ENCODE measurements at places on chromosomes 3 and 15.
A peak's percentile ranks its signal among the peaks of the same experiment; 100 is the strongest.

GRCh38 chr3:53941950-53942349, 50.3 kb upstream of the SELENOK start:
- no peak for DNase-seq

DNA sequence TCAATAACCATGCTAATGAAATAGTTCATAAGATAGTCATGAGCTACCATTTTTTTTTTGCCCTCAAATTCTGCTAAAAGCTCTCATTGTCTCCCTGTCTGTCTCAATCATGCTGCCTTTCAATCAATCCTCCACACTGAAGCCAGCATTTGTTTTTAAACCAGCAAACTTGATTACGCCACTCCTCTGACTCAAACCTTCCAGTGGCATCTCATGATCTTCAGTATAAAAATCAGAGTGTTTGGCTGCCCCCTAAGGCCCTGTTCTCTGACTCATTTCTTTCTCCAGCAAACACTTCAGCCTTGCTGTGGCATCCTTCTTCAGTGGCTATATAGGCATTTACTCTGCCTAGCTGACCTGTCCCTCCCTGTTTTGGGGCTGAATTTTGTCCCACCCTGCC, 36.0 kb upstream of the EOMES start:
- DNase-seq = no peak

DNA sequence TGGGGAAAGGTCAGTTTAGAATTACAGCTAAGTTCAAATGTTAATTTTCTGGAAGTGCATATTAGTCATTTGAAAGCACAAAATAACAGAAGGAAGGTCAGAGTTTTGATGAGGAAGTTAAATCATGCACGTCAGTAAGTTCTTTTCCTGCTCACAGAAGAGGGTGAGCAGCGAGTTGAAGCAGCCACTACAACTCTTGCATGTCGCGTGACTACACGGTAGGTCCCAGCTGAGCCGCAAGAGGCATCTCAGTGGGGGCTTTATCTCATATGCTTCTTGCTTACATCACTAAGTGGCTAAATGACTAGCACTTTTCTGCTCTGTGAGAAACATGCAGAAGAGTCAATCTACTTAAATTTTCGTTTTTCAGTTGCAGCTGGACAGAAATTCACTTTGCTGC, 21.3 kb upstream of the SEC62 start:
- DNase-seq = peak; percentile 90

- peak; percentile 95 for DNase-seq
These were observed 2.5 kb upstream of the RFX7 start for GRCh38 chr15:56245871-56246814.

- DNase-seq = no peak
These were observed 30.2 kb downstream of the PTPN23 start for GRCh38 chr3:47410801-47411646.

DNA sequence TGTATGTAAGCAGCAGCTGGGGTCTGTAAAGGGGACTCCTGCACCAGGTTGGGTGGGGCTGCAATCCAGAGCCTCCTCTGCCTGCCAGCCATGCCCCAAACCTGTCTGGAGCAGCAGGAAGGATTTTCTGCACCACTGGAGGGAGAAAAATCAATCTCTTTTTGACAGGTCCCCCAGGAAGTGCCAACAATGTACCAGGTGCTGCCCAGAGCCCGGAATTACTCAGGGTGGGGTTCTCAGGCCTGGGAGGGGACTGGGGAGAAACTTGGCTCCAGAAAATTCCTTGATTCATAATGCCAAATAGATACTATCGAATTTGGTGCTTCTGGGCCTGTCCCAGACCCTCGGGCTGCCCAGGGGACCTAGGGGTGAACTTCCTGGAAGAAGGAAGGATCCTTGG, 52.6 kb downstream of the WNT7A start:
- DNase-seq = no peak
